ENCODE measurements at places on chromosomes 1 and 21.

- DNase-seq = no peak
Observed at GRCh38 chr1:42831273-42831672, 14.1 kb upstream of the SVBP start.

DNA sequence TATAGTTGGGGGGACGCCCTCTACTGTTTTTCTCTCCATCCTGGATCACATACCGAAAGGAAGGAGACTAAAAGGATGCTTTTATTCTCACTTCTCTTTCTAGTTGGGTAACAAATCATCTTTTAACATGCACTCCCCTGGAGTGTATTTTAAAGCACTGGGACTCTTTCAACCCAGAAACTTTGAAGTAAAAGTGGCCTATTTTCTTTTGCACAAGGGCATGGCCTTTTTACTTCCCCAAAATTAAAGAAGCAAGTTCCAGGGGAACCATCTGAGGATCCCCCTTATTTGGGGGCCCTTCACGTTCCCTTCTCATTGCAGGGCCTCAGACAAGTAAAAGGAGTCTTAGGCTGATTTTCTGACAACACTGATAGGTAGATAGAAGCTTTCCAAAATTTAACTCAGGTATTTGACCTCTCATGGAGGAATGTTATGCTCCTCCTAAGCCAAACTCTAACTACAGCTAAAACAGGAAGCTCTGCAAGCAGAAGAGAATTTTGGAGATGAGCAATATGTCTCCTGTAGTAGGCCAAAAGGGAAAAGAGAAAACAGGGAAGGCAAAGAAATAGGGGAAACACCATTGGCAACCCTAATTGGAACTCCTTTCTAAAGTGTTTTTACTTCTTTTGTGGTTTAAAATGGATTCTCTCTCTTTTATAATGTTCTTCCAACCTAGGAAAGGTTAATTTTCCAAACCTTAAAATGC is 8.9 kb upstream of the CD46 start:
- DNase-seq = no peak

DNA sequence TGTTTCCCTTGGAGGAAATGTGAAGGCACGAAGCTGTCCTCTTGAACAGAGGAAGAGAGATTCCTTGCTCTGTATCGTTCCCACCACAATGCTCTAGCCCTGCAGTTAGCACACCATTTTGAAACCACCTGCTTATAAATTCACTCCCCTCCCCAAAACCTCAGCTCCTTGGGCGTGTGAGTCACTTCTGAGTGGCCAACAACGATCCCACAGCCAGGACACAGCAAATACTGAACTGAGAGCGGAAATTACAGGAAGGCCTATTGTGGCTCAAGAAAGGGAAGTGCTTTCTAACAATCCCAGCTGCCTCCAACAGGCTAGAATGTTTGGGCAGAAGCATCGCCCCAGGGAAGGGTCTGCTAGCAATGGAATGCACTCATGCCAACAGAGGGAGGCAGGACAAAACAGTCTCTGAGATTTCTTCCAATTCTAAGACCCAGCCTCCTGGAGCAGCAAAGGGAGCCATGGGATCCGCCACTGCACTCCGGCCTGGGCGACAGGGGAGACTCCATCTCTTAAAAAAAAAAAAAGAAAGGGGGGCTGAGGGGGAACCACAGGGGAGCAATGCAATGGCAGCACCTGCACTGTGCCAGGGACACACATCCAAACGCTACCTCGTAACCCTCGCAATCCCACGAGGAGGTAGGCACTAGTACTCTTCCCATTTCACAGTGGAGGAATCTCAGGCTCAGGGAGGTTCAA is 1.9 kb downstream of the TMEM53 start:
- no peak for DNase-seq

- DNase-seq = no peak
Observed at GRCh38 chr1:206015071-206015470, 8.6 kb downstream of the CTSE start.

DNA sequence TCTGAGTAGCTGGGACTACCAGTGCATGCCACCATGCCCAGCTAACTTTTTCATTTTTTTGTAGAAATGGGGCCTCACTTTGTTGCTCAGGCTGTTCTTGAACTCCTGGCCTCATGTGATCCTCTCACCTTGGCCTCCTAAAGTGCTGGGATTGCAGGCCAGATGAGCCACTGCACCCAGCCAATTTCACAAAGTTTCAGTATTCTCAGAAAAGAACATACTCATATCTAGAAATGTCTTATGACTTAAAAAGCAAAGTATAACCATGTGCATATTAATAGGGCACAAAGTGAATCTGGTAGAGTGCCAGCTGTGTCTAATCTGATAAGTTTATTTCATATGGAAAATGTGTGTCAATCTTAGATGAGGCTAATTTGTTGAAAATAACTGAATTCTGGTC is 87.5 kb upstream of the CACYBP start:
- no peak for DNase-seq

- DNase-seq = no peak
Observed at GRCh38 chr1:24966724-24967346, 36.8 kb upstream of the RUNX3 start.

- DNase-seq = no peak
Observed at GRCh38 chr1:194176212-194176611, 989.8 kb upstream of the B3GALT2 start.

DNA sequence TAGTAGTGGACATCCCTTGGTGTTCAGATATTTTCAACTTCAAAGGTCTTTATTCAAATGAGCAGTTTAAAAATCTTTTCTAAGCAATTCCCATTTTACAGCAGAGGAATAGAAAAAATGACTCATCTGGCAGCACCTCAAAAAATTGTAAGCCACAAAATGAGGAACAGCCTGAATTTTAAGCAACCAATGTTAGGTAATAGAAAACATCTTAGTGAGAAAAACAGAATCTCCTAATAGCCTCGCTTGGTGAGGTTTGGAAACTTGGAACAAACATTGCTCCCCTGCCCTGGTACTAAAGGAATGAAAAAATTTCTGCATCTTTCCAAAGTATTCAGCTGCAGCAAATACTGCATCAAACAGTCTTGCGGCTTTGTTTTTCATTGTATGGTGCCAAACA is 264.4 kb downstream of the NTNG1 start:
- DNase-seq = no peak

DNA sequence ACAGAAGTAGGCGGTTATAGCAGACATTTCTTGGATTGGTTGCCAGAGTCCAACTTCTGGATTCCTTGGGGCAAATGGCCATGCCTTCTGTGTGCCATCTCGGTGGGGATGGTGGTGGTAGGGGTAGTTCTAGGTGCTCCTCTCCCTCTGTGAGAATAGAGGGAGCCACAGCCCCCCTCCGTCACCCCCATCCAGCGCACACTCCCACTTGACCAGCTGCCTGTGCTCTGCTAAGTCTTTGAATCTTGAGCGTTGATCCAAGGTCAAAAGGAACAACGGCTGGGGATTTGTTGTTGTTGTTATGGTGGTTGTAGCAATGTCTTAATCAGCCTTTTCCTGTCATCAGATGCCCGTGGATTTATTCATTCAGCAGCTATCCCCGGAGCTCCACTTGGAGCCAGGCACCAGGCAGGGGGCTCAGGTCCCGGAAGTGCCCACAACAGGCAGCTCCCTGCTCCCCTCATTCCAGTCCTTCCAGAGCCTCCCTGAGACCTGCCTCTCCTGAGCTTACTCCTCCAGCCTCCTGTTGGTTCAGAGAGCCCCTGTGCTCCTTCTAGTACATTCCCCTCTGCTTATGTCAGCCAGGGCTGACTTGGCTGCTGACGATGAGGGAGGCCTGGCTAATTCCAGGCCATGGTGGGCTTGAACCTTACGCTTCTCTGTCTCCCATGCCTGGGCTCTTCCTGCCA is 146.6 kb upstream of the WNT4 start:
- no peak for DNase-seq

- DNase-seq = peak; percentile 29
Observed at GRCh38 chr1:114152508-114153260, 985 bp downstream of the SYT6 start.

DNA sequence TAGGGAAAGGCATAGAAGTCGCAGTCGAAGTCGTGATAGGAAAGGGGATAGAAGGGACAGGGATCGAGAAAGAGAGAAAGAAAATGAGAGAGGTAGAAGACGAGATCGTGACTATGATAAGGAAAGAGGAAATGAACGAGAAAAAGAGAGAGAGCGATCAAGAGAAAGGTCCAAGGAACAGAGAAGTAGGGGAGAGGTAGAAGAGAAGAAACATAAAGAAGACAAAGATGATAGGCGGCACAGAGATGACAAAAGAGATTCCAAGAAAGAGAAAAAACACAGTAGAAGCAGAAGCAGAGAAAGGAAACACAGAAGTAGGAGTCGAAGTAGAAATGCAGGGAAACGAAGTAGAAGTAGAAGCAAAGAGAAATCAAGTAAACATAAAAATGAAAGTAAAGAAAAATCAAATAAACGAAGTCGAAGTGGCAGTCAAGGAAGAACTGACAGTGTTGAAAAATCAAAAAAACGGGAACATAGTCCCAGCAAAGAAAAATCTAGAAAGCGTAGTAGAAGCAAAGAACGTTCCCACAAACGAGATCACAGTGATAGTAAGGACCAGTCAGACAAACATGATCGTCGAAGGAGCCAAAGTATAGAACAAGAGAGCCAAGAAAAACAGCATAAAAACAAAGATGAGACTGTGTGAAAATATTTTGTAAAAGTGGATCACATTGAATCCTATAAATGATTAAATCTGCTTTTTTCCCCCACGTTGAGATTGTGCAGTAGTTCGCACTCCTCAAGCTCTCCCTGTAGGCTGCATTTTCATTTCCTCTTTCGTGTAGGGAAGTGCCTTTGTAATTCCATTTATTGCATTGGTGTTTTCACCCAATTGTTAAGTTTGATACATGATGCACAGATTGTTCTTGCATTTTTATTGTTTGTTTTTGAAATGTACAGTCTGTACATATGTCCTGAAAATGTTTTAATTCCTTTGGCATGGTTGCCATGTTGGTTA is 7.5 kb downstream of the PRPF38B start:
- no peak for DNase-seq

DNA sequence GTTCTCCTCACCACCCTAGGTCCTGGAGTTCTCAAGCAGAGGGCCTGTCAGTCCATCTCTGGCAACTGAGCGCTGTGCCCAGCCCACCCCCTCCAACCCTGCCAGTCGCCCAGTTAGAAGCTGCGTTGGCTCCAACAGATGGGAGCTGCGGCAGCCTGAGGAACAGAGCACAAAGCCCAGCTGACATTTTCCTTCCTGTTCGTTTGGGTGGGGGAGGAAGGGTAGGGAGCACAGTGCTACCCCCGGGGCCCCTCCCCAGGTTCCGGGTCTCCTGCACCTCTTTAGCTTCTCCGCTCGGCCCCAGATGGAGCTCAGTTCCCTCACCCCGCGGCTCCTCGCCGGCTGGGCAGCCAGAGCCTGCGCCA is 1.4 kb downstream of the LRRN2 start:
- DNase-seq = no peak

DNA sequence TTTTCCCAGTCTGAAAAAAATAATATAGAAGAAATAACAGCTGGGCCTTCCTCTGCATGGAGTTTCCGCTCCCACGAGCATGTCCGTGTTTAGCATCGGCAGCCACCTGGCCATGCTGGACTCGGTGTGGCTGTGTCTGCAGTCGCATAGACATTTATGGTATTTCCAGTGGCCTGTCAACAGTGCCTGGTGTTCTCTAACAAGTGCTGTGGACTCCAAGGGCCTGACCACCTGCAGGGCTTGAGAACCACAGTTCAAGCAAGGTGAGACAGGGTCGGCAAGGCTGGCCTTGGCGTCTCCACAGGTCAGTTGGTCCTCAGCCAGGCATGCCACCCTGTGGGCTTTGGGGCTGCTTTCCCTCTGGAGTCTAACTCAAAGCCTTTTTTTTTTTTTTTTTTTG is 124.8 kb downstream of the PGBD5 start:
- DNase-seq = no peak

GRCh38 chr1:109630898-109631512 is 11.4 kb downstream of the AMPD2 start:
- DNase-seq = no peak

DNA sequence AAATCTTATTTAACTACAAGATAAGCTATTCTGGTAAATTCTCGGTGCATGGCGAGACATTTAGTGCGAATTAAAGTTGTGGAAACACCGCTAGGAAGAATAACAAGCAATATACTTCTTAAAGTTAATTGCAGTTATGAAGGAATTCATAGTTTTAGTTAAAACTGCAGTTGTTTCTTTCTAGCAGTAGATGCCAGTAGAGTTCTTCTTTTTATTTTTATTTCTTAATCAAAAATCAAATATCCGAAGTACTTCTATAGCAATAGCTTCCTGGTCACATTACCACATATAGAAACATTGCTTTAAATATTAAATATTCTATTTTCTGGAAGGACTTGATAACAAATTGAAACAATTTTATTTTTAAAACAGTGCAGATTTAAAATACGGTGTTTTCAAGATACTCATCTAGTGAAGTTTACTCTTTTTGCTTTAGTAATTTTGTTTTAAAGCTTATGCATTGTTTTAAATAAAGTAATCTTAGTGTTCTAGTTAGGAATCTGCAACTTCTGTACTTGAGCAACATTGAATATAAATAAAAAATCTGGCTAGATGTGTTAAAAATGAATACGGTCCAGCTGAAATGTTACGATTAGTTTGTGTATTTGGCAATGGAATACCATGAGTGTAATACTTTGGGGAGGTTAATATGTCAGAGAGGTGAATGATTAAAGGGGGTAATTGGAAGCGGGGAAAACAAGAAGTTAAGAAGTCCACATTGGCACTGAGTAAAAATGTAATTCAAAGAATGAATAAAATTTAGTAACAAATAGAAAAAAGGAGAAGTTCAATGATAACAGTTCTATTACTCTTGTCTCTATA is 2.7 kb upstream of the PRKACB start:
- DNase-seq = no peak

DNA sequence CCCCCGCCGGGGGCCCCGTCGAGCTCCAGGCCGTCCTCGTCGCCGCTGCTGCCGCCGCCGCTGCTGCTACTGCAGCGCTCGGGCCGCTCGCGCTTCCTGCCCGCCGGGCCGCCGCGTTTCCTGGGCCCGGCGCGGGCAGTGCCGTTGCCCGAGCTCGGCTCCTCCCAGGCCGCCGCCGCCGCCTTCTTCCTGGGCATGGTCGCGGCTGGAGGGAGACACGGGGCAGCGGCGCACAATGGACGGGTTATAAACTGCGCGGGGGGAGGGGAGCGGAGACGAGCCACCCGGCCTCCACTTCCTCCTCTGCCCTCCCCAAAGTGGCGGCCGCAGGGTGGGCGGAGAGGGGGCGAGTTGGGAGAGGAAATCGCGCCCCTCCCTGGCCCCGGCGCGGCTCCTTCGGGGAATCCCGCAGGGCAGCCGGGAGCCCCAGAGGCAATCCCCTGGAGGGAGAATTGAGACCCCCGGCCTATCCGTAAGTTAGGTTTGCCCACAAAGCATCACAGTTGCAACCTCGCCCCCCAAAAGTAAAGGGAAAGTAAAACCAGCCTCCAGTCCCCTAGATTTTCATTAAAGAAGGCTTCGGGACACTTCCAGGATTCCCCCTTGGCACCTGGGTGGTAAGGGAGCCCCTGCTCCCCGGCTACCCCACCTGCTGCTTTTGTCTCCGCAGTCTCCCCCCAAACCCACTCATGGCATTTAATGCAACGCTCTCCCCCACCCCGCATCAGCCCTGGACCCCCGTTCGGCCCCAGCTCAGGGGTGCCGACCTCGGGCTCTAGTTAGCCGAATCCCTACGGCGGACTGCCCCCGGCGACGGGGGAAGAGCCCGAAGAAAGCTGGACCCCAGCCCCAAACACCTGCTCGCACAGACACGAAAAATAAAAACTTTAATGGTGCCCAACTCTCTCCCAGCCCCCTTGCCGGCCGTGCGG is 893 bp downstream of the RCC2 start:
- peak; percentile 79 for DNase-seq
